HCEC 1CT (cell line): ENCODE measurements at places on chromosomes 2 and 18.

DNA sequence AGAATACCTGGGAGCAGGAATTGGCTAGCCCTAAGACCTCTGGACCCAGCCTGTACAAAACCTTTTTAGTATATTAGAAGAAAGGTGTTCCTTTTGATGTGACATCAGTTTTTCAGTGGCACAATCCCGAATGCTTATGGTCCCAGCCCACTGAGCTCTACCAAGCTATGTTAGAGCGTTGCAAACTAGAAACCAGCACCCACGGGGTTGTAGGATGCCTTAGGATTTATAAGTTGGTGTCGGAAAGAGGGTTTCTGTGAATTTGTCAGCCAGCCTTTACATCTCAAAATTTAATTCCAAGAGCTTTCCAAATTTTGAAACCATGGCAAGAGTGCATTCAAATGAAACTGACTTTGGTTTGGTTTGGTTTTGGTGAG is 499 bp upstream of the LMAN1 start:
- no peak for DNase-seq

DNA sequence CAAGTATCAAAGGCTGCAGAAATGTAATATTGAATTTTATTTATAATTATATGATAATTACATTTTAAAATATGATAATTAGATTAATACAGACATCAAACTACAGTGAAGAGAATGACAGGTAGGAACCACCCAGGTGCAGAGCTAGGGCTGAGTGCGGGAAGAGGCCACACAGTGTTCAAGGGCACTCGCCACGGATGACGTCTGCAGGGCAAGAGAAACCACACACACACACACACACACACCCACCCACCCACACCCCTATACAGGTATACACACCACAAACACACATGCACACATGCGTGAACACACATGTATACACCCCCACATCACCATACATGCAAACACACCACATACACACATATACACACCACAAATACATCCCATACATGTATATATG is 41.2 kb downstream of the MBP start:
- DNase-seq: no peak

- no peak for DNase-seq
These were observed 232.3 kb upstream of the MEIS1 start for GRCh38 chr2:66202586-66202985.

- no peak for DNase-seq
These were observed 14.4 kb downstream of the RAB12 start for GRCh38 chr18:8623549-8624106.

DNA sequence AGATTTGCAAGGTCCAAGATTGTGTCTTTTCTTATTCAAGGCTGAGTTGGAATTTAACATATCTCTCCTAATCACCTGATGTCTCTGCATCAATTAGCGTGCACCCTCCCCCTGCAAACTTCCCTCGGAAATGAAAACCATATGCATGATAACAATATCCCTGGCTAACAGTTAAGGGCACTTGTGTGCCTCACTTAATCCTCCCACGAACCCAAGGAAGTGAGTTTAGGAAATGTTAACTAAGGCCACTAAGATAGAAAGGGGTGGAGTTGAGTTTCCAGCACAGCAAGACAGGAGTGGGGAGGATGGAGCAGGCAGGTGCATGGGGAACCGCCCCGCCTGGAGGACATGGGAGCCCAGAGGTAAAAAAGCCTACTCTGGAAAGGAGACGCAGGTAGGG is 52.4 kb upstream of the PTMA start:
- DNase-seq: no peak

GRCh38 chr2:98234776-98235175 is 111.5 kb upstream of the CNGA3 start:
- no peak for DNase-seq

DNA sequence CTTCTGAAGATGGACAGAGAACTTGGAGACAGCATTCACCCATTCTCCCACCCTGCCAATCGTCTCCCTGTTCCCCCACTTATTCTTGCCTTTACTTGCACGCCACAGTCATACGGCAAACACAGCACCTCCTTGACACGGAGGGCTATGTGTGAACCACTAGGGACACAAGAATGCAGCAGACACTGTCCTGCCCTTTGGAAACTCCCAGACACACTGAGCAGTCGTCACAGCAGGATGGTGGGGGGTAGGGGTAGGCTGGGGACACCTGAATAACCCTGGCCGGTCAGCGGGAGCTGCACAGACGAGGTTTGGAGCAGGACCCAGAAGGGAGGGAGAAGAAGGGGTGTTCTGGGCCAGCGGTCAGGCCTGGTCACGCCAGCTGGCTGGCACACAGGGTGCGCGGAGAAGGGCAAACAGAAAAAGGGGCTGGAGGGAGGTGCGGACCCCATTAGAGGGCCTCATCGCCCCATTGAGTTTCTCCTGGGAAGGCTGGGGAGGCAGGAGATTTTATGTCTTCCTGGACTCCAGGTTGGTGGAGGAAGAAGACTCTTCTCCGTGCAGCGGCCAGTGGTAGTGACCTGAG is 40.0 kb upstream of the FOSL2 start:
- no peak for DNase-seq

GRCh38 chr18:78242254-78242643 is 737.4 kb upstream of the SALL3 start:
- DNase-seq: no peak

- DNase-seq: peak; percentile 9
These were observed 44.3 kb upstream of the CABYR start for GRCh38 chr18:24094561-24094960.

GRCh38 chr2:227163998-227164762 is at the start of the genes COL4A3 and COL4A4:
Gene COL4A3 (plus strand): TSS chr2:227164624. CDS start chr2:227164727, 103 bp downstream.
Gene COL4A4 (minus strand): TSS chr2:227164205. CDS start chr2:227147483, 16,722 bp downstream.
- no peak for DNase-seq

GRCh38 chr18:10195529-10195928 is 258.9 kb upstream of the APCDD1 start:
- DNase-seq: no peak

DNA sequence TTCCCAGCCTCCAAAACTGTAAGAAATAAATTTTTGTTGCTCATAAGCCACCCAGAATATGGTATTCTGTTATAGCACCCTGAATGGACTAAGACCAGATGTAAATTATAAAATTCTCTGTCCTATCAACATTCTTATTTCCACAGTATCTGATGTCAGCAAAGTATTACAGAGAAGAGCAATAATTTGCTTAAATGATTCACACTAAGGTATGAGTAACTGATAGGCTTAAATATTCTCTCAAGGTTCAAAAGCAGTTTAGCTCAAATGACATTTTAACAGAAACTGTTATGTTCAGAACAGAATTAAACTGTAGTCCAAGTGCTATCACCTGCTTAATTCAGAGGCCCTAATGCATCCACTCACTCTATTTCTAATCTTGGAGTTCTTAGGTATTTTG is 12.8 kb downstream of the SESTD1 start:
- peak; percentile 5 for DNase-seq

GRCh38 chr2:232328516-232329460 is 49.8 kb upstream of the ALPP start:
- no peak for DNase-seq

GRCh38 chr2:170986566-170987258 is 57.7 kb downstream of the GORASP2 start:
- no peak for DNase-seq

- no peak for DNase-seq
These were observed 19.3 kb upstream of the CTIF start for GRCh38 chr18:48519431-48520100.

DNA sequence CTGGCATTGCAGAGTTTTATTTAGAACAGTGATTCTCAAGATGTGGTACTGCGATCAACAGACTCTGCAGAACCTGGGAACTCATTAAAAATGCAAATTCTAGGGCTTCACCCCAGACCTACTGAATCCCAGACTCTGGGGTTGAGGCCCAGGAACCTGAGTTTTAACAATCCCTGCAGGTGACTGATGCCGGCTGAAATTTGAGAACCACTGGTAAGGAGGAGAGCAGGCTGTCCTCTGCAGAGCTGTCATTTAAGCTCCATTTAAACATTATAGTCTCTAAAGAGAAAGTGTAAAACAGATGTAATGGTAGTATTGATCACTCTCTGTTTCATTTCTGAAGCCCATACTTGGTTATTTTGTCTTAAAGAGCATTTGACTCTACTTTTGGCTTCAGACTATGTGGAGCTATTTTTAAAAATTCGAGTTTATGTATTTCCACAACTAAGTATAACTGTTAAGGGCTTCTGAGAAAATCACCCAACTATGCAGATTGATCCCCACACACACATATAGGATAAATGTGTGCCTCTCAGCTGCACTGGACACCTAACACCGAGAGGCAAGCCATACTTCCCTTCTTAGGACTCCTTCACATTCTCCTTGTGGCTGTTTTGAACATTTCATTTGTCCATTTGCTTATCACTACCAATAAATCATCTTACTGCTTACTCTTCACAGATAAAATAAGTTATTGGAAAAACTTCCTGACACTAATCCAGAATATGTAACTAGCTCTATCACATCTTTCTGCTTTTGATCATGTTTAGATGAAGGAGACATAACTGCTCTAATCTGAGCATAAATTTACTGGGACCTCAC is 487.5 kb downstream of the DLGAP1 start:
- no peak for DNase-seq

DNA sequence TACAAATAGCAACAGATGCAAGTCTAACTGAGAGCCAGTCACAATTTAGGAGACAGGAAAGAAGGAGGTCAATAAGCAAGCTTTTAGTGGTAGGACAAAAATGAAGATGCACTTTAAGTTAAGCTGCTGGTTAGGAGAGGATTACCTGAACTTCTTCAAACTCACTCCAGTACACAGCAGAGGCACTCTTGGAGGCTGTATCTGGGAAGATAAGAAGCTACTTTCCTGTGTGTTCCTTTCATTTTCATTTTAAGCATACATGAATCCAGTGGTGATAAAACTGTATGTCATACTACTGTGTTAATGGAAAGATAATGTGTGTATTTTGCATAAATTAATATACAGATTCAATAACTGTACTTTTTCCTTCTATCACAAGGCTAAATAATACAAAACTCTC is 49.6 kb downstream of the HYCC2 start:
- no peak for DNase-seq

DNA sequence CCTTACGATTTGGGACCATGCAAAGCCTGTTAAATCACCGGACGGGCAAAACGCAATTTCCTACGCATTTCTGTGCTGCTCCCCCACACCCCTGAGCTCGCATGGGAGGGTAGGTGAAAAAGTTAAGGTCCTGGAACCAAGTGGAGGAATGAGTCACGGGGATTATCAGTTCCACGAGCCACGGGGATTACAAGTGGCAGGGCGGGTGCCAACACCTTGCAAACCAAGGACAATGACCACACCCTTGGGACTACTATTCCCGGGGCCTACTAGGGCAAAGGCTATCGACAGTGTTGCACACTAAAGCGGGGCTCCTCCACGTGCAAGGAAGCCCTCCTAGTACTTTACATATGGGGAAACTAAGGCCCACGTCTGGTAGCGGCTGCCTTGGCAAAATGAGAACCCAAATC is 447 bp downstream of the RETSAT start:
- peak; percentile 23 for DNase-seq

GRCh38 chr2:86789687-86790133 is 1.0 kb downstream of the CD8A start:
- DNase-seq: no peak

DNA sequence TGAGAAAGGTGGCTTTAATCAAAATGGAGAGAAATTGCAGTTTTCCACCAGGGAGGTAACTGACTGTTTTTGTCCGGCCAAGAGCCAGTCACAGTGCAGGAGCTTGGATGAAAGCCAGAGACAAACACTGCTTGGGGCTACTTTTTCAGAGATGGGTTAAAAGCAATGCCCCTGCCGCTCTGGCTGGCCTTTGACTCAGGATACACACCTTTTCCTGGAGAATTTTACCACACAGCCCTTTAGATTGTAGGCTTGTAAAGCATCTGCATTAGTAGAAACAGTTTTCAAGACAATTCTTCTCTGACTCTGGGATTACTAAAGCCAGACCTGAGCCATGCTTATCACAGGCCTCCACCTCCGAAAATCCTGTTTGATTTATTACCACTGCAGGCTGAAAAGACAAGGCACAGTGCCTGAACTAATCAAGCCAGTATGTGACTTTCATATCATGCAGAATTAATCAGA is 79.7 kb downstream of the CCBE1 start:
- DNase-seq: no peak

DNA sequence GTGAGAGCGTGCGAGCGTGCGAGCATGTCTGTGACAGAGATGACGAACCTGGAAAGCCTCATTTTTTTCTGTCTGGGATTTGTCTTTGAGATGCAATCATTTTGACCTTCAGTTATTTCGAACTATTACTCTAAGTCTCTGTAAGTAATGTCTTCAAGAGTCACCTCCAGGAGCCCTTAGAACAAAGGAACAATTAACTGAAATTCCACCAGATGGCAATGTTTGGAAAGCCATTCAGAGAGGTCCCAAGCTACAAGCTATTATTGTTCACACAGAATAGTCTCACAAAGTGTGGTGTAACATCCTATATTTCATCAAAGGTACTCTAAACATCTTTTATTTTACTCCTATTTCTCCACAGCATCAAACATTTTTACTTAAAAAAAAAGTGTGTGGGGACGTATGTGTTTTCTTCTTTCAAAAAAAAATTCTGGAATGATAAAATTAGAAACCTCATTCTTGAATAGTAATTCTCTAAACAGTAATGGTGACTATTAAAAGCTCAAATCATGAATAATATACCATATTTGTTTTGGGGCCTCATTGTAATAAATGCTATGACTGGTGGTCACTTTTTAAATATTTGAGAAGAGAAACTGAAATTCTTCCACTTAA is 35.1 kb upstream of the MAPRE2 start:
- DNase-seq: peak; percentile 62

DNA sequence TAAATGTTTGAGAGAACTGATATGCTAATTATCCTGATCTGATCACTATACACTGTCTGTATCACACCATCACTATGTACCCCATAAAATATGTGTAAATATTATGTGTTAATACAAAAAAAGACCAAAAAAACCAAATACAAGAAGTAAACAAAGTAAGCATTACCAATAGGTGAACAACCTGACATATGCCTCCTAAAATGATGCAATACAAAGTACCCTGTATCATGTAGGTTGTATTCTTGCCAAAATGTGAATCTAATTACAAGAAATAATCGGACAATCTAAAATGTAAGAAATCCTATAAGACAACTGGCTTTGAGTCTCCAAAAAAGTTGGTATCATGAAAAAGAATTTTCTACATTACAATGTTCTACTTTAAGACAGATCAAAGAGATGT is 7.8 kb downstream of the POLR1A start:
- no peak for DNase-seq

- peak; percentile 27 for DNase-seq
These were observed 252.5 kb downstream of the ETAA1 start for GRCh38 chr2:67649331-67650261.

- no peak for DNase-seq
These were observed 9.2 kb downstream of the SLC66A2 start for GRCh38 chr18:79942211-79942610.

DNA sequence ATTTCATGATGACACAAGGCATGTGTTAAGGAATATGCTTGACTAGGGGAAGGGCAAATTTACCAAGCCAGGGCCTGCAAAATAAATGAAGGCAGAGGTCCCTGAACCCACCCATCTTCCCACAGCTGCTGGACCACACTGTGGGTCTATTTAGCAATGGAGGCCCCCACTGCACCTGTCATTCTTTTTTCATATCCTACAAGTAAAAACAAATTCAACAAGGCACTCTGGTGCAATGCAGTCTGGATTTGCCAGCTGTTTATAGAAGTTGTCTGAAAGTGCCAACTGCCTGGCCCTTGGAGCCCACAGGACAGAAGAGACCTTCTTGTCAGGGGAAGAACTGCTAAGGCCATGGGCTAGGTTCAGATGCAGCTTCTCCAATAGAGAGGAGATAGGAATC is 112.8 kb upstream of the ATL2 start:
- no peak for DNase-seq

GRCh38 chr2:43041661-43042360 is 184.6 kb downstream of the ZFP36L2 start:
- DNase-seq: peak; percentile 88
